ENCODE measurements at places on chromosomes 1 and 21.

DNA sequence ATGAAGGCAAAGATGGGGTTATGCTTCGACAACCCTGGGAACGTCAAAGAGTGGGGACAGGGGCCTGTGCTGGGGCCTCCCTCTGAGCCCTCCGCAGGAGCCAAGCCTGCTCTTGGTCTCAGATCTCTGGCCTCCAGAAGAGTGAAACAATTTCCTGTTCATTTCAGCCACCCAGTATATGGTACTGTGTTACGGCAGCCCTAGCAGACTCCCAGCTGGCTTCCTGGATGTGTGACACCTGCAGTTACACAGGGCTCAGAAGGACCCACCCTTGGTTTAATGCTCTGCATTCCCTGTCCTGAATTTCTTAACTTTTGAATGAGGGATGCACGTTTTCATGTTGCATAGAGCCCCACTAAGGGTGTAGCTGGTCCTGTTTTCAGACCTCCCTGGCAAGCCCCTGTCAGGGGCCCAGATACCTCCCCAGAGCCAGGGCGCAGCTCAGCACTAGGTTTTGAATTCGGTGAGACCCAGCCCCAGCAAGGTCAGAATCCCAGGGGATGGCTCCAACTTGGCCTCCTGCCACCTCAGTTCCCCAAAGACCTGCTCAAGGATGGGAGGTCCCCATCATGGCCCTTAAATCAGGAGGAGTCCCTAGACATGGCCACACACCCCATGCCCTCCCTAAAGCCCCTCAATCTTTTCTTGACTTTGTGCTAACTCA is 79.0 kb upstream of the IFFO2 start:
- no peak for DNase-seq

DNA sequence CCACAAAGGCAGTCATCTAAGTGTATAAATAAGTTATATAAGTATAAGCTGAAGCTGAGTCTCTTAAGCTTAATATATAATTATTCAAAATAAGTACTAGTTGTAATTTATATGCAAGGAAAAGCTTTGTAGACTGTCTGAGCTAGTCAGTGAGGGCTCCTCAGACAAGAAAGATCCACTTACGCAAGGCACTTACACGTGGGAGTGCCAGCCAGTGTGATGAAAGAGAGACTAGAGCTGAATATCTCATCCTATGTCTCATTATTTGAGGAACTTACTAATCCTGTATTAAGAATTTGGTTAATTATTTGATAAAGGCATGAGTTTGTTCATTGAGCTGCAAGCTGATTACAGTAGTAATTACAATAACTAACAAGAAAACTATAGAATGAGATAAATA is 146.9 kb downstream of the PDE4B start:
- DNase-seq, result no peak

- no peak for DNase-seq
Measured at GRCh38 chr1:77571642-77572041, 110.8 kb downstream of the ZZZ3 start.

- no peak for DNase-seq
Measured at GRCh38 chr1:21198929-21199328, 22.2 kb upstream of the EIF4G3 start.

DNA sequence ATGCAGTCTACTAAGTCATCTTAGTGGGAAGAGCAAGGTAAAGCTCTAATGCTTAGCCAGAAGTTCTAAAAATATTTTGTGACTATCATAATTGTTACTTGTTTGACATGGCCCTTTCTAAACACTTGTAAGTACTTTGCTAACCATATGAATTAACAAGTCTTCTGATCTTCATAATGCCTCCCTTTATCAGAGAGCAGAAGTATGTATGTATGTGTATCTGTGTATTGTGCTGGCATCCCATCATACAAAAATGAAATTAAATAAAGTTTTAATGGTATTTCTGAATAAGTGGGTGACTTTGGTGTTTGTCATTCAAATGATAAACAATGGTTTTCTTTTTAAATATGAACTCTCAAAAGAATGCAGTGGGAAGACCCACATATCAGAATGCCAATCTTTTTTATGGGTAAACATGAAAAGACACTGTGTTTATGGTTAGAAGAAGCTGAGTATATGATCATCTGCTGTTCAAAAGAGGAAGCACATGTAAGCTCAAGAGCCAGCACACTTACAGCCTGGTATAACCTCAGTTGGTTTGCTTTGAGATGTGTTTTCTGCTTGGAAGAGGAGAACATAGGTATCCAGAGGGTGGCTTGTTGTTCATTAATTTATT is 159.6 kb downstream of the CLEC20A start:
- DNase-seq, result no peak

DNA sequence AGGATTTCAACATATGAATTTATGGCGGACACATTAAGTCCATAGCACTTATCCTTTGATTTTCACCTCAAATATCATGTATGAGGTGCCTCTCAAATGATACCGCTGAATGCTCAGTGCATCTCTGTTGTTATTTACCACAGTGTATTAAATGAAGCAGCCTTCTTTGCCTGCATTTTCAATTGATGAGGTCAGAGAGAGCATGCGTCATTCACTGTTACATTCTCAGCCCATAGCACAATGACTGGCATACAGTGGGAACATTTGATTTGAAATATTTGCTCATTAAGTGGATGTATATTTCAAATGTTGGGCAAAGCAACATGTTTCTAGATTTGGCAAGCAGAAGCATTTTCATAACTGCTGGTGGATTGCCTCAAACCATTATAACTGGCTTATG is 45.7 kb downstream of the LRRC7 start:
- no peak for DNase-seq

GRCh38 chr1:74712881-74713280 is 20.0 kb downstream of the CRYZ start:
- DNase-seq, result no peak

GRCh38 chr1:229325853-229326487 is 16.9 kb downstream of the CCSAP start:
- no peak for DNase-seq

GRCh38 chr1:108108119-108108518 is 92.0 kb downstream of the SLC25A24 start:
- DNase-seq, result no peak

DNA sequence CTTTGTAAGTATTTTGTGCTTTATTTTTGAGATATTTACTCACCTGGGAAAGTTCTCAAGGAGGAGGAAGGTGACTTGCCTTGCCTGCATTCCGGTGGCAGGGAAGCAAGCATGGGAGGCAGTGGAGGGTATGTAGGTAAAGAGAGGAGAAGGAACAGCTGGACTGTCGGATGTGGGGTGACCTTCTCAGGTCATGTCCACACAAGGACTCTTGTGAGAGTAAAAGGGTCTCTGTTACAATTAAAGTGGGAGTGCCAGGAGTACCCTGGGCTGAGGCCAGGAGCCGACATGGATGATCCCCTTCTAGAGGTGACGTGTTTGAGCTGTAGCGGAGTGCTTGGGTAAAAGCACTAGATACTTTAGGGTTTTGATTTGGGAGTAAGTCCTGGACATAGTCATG is 25.0 kb downstream of the UBE4B start:
- peak; percentile 29 for DNase-seq

DNA sequence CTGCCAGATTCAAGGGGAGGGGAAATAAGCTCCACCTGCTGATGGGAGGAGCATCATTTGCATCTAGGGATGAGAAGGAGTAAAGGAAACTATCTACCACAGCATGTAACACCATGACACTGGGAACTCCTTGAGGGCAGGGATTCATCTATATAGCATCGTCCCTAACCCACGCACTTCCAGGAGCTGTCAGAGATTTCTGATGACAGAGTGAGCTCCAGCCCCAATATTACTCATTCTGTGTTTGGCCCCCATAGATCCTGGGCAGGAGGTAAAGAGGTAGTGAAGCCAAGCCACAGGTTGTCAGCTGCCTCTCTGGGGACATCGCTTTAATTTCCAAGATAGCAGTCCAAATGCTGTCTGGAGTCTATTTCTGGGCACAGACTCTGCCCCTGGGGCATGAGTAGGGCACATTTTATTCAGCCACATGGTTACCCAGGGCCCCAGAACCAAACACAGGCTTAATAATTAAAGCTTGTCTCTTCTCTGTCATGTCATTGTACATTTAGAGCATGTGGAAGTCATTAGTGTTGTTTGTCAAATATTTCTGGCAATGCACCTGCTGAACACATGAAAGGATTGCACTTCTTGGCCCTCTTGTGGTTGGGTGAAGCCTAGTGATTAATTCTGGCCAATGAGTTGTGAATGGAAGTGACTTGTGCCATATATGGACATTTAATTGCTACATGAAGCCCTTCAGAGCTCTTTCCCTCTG is 105.9 kb upstream of the POU3F1 start:
- DNase-seq, result no peak

- no peak for DNase-seq
Measured at GRCh38 chr1:97066860-97067259, 345.3 kb downstream of the PTBP2 start.

DNA sequence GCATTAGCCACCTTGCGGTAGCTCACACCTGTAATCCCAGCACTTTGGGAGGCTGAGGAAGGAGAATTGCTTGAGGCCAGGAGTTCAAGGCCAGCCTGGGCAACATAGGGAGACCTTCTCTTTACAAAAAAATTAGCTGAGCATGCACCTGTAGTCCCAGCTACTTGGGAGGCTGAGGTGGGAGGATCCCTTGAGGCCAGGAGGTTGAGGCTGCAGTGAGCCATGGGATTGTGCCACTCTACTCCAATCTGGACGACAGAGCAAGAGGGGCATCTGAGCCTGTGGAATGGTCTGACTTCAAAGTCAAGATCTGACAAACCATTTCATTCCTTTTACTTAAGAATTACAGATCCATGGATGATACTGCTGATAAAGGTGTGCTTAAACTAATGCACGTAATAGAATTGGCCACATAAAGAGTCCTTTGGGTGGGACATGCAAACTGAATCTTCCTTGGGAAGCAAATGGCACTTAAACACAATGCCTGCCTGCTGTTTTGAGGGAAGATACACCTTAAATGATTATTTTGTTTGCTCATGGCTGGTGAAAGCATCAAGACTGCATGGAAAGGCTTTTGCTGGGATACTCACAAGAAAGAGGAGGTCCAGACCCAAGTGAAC is 2.5 kb upstream of the TMEM201 start:
- no peak for DNase-seq

DNA sequence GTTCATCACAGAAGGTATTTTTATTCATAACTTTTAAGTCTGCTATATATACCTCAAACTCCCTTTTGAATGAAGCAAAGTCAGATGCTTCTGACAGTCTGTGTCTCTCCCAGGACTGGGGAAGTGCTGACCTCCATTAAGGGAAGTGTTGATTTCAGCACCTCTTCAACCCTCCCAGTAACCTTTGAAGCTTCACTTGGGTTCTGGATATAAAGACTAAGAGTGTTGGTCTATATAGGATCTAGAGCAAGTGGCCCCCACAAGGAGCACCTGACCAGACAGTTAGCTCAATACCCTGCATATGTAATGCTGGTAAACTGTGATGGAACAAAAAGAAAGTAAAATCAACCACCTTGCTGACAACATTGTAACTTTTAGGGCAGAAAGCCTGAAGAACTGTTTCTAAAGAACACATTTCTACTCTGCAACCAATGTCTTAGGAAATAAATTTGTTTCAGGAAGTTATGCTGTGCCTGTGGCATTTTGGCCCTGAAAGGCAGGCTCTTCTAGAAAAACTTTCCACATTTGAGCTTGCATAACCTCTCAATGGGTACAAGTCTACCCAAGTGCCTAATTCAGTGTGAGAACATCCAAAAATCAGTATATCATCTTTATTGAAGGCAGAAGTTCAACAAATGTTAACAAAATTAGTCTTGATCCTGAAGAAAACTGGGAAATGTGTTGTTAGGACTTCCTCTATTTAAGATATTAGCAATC is 865 bp upstream of the PTPN22 start:
- DNase-seq, result no peak

- no peak for DNase-seq
Measured at GRCh38 chr1:63575340-63575826, 17.8 kb upstream of the PGM1 start.

GRCh38 chr1:78255846-78256245 is 210.1 kb downstream of the GIPC2 start:
- DNase-seq, result no peak
